ENCODE measurements at places on chromosomes 2 and 18. TPM values are rescaled to one million over a fixed set of nuclear protein-coding genes. Genes with fewer than 3 reads are reported as not detected.
A peak's percentile ranks its signal among the peaks of the same experiment; 100 is the strongest.

The AQP12A gene
- total RNA-seq = not detected

The TMEM247 gene
- total RNA-seq = not detected

The PPP3R1 gene
- total RNA-seq = 25.8 TPM

The GNAL gene
- 0.51 TPM for total RNA-seq

The ATP6V1C2 gene
- under 0.01 TPM for total RNA-seq

The PSMA8 gene
- not detected for total RNA-seq

The RGPD4 gene
- not detected for total RNA-seq

The AFF3 gene
- under 0.01 TPM for total RNA-seq

The DNAJC5G gene
- 1.0 TPM for total RNA-seq

The VAMP8 gene
- 5.9 TPM for total RNA-seq

The TDRD15 gene
- not detected for total RNA-seq

The TP53I3 gene
- 42.1 TPM for total RNA-seq

The MRPL53 gene
- 27.3 TPM for total RNA-seq

The IL37 gene
- total RNA-seq = not detected

The NPPC gene
- not detected for total RNA-seq

The FOXD4L1 gene
- total RNA-seq = not detected

DNA sequence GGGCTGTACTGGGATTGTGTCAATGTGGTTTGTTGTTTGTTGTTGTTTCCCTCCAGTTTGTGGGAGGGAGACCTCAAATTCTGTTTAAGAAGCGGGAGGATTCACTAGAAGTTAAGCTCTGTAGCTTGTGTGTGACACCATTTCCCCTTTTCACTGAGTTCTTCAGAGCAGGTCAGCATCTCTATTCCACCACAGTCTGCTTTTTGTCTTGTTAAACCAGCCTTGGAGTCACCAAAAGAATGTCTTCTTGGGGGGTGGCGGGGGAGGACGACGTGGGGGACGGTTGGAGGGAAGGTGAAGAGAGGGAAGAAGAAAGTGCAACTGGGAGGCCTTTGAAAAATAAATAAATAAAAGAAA is 2.3 kb upstream of the BCL11A start:
- no peak for DNase-seq

DNA sequence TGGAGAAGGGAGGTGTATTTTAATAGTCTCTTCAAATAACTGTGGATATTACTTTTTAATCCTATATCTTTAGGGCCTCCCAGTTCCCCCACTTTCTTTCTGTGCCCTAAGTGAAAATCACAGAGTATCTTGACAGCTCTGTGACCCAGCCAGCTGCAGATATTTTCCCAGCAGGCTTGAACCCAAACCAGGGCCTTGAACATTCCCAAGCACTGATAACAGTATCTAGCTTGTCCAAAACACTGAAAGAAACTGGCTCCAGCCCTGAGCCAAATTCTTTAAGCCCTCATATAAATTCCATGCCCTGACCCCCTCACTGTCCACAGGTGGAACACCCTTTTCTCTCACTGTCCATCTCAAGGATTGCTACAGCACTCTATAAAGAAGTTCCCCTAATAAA is 388.1 kb upstream of the CHAC2 start:
- no peak for DNase-seq

GRCh38 chr18:45324495-45325113 is 290.7 kb upstream of the SLC14A2 start:
- no peak for DNase-seq

- no peak for DNase-seq
Measured at GRCh38 chr2:191050640-191050987, 36.6 kb upstream of the STAT1 start.

- no peak for DNase-seq
Measured at GRCh38 chr2:159711562-159712142, 654 bp upstream of the MARCHF7 start.

- DNase-seq = no peak
Measured at GRCh38 chr2:240290432-240291336, 144.8 kb upstream of the GPC1 start.

DNA sequence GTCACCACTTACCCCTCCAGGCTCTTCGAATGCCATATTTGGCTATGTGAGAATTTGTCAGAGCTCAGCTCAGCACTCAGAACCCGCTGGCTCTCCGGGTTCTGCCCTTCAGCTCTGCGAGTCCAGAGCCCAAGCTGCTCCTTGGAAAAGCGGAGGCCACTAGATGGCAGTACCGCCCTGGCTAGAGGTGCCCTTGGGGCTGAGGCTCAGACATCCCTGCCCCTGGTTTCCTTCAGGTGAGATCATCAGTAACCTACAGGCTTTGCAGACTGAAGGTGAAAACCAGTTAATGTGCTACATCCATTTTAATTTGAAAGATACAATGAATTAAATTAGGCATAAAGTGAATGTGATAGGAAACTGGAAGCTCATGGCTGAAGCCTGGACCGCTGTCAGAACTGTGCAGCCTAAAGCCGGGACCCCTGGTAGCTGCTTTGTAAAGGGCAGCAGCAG is 285.6 kb downstream of the AGAP1 start:
- peak; percentile 36 for DNase-seq

GRCh38 chr18:80253871-80254492 is 6.7 kb upstream of the PARD6G start:
- no peak for DNase-seq

- no peak for DNase-seq
Measured at GRCh38 chr18:13136056-13136903, 82.3 kb upstream of the LDLRAD4 start.

DNA sequence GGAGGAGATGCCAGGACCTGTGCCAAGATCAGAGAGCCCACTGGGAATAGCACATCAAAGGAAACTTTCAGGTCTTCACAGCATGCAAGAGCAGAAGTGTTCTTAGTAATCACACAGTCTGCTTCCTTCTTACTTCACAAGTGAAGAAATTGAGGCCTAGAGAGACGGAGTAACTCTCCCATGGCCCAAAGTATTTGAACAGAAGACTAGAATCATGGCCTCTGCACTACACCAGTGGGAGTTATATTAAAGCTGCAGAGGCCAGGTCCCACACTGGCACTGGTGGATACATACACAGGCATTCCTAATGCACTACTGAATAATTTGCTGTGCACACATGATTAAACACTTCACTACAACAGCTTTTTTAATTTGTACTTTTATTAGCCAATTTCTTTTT is 107.6 kb upstream of the RMP24 start:
- DNase-seq = no peak

DNA sequence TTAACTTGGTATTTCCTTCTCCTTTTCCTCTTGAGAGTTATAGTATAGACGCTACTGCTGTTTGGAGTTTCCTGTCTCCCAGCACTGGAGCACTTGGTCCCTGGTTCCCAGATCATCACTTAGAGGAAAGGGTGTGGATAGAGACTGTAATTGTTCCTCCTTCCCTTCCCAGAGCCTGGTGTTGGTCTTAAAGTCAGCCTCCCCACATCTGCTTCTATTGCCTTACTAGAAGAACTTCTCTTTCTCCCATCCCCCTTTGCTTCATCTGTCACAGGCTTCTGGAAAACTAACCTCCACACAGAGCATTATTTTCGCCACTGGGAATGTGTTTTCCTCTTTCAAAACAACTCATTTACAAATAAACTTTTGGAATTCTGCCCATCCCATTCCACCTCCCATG is 131.0 kb downstream of the CCDC85A start:
- no peak for DNase-seq

DNA sequence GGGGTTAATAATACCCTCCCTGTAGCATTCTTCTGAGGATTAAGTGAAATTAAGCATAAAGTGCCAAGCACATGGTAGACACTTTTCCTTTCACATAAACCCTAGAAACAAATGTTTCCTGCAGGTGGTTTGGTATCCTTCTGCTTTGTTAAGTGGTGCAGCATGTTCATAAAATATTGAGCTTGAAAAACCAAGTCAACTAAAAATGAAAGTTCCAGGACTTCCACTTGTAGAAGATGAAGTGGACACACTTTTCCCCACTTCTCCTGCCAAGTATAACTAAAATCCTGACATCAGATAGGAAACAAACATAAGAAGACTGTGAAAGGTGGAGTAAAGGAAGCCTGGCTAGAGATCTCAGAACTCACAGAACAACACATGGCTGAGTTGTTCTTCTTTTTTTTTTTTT is 90.5 kb downstream of the COLEC12 start:
- DNase-seq = no peak

DNA sequence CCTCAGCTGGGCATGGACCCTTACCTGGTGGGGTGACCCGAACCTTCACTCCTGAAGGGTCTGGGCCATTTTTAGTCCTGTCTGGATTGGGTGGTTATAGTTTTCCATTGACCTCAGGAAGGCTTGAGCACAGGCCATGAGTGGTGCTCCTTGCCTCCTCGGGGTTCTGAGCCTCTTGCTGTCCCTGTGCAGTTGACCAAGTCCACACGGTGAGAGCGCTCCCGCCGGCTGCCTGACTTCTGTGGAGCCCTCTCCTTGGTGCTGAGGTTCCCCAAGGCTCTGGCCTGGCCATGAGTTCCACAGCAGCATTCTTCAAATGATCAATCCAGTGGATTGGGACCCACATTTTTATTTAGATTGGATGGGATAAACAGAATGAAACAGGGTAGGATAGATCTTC is 159.5 kb downstream of the SEPTIN10 start:
- no peak for DNase-seq

GRCh38 chr2:117217145-117217544 is 597.3 kb upstream of the DDX18 start:
- no peak for DNase-seq

- DNase-seq = no peak
Measured at GRCh38 chr2:54551123-54551756, 95.1 kb downstream of the SPTBN1 start.

DNA sequence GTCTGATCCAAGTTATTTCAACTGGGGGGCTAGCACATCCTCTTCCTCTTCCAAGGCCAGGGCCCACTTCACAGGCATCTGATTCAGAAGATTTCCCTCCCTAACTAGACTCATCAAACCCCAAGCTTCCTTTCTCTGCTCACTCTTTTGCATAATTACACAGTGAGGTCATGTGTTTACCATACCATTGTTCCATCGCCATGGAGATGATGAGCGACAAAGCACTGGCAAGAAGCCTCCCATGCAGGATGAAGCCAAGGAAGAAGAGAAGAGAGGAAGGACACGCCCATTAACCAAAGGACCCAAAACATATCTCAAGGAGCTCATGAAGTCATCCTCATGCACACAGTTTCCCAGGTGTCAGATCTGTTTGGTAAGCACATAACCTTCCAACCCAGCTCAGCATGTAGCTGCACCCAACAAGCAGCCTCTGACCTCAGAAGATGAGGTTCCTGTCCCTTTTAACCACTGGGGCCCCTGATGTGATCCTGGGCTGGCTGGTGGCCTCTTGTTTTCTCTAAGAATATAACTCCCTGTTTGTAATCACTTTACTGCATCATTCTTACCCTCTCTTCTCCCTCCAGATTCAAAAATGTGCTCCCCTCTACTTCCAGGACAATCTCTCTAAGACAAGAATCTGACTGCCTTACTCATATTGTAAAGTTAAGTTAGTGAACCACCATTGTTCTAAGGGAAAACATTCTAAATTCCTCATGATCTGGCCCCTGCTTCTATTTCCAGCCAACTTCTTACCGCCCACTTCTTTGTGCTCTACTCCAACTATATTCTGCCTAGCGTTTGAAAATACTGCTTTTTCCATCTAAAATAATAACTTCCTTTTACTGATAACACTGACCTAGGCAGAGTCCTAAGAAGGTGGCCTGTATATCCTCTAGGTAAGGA is 190.1 kb downstream of the TTC32 start:
- DNase-seq = peak; percentile 94

GRCh38 chr18:48940854-48941611 is 9.7 kb downstream of the SMAD7 start:
- peak; percentile 60 for DNase-seq

GRCh38 chr2:15074751-15075700 is 442.5 kb downstream of the LRATD1 start:
- no peak for DNase-seq

GRCh38 chr2:69914950-69915945 is at the start of gene MXD1:
TSS of gene MXD1 (plus strand) at chr2:69915109. CDS start at chr2:69915331, 222 bp downstream.
- DNase-seq = no peak

DNA sequence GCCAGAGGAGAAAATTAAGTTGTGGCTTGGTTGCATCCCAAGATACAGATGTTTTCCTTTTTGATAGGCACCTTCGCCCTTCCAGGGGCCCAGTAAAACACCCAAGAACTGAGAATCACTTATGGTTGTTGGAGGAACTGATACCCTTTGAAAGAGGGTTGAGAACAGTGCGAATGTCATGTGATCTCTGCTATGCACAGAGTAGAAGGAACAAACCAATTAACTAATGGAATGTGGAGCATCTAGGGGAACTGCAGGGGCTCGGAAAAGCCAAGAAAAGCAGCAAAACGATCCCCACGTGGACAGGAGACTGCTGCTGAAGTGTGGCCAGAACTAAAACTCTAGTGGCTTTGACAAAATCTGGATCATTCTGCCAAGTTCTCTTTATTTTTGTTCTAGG is 58.8 kb downstream of the APOB start:
- no peak for DNase-seq

GRCh38 chr18:31819106-31819924 is 58.6 kb upstream of the SLC25A52 start:
- peak; percentile 48 for DNase-seq

DNA sequence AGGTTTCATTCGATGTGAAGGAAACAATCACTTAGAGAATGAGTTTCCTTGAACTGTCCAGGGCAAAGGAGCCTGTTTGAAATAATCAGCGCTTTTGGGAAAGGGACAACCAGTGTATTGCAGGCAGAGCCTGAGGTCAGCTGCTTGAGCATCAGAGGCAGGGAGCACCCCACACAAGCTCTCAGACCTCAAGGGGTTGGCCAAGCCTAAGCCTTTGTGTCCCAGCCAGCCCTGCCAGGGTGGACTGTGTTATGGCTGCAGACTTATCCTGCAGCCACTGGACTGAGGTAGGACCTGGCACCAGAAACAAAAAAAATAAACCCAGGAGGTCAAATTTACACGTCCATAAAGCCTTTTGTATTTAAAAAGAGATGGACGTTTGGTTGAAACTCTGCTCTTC is 228.3 kb downstream of the SEPTIN10 start:
- no peak for DNase-seq

GRCh38 chr18:32803568-32803967 is 30.7 kb upstream of the KLHL14 start:
- no peak for DNase-seq

- no peak for DNase-seq
Measured at GRCh38 chr18:48859311-48860268, 91.2 kb downstream of the SMAD7 start.

GRCh38 chr2:20645761-20646160 is 5.1 kb downstream of the HS1BP3 start:
- no peak for DNase-seq

- no peak for DNase-seq
Measured at GRCh38 chr2:28282861-28283646, 109.6 kb upstream of the FOSL2 start.

- DNase-seq = no peak
Measured at GRCh38 chr2:47720559-47720958, 62.4 kb upstream of the MSH6 start.

GRCh38 chr2:129819855-129820254 is 159.6 kb upstream of the RAB6C start:
- no peak for DNase-seq

Data from dermis microvascular lymphatic vessel endothelial cell (primary cell).